GM06990 (cell line): ENCODE measurements at places on chromosomes 5 and 9.
A peak's percentile ranks its signal among the peaks of the same experiment; 100 is the strongest.

GRCh38 chr9:134208310-134208841 is 44.0 kb upstream of the RNU6ATAC start:
- no peak for DNase-seq

DNA sequence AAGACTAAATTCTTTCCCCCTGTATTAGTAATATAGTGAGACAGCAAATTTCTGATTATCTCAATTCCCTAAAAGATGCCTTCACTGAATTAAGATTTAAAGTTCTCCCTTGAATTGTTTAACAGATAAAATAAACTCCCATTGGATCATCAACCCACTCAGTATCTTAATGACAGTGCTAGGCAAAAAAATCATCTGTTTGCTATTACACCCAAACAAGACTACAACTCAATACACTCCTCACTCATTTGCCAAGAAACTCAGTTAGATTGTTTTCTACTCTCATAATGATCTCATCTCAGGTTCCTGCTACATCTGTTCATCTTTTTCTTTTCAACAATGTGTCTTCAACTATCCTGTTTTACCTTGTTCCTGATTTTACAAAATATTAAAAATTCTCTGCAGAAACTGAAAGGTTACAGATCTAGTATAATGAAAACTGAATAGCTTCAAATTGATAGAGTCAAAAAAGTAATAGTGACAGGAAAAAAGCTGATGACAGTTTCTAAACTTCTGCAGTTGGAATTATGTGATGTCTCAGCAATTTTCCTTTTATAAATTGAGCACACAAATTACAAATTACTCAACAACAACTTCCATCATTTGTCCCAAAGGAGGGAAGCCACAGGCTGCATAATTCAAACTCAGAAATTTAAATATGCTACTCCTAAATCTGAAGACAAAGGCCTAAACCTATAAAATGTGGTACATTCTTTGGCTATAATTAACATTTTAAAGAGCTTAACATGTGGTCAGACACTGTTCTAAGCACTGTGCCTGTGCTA is 39.4 kb downstream of the HOMER1 start:
- DNase-seq = no peak

- DNase-seq = no peak
Measured at GRCh38 chr5:86546582-86546981, 71.2 kb upstream of the COX7C start.

DNA sequence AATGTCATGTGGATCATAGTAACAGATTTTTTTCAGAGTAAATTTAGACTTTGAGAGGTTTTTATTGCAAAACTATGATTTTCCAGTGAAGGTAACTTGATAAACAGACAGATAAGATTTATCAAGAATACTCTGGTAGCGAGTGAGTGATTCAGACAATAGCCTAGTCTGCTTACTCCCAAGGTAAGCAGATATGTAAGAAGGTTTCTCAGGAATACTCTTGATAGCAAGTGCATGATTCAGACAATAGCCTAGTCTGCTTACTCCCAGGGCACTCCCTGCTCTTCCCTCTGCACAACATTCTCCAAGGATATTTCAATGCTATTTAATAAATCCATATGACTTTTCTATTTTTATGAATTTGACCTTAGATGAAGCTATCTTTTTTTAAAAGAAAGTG is 1881.5 kb downstream of the EFNA5 start:
- no peak for DNase-seq

DNA sequence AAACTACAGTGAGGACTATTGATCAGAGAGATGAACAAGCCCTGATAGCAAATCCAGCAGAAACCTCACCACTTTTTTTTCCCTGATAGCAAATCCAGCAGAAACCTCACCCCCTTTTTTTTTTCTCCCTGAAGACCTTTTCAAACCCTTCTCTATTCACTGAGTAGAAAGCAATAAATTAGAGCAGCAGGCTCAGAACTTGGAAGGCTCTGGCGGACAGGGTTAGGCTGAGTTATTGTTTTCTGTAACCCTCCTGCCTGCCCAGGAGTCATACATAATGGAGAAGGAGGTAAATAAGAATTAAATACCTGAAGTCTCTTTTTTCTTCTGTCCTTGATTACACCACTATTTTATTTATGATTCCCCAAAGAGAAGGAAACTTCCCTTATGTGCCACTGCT is 136.3 kb upstream of the SNX2 start:
- no peak for DNase-seq

DNA sequence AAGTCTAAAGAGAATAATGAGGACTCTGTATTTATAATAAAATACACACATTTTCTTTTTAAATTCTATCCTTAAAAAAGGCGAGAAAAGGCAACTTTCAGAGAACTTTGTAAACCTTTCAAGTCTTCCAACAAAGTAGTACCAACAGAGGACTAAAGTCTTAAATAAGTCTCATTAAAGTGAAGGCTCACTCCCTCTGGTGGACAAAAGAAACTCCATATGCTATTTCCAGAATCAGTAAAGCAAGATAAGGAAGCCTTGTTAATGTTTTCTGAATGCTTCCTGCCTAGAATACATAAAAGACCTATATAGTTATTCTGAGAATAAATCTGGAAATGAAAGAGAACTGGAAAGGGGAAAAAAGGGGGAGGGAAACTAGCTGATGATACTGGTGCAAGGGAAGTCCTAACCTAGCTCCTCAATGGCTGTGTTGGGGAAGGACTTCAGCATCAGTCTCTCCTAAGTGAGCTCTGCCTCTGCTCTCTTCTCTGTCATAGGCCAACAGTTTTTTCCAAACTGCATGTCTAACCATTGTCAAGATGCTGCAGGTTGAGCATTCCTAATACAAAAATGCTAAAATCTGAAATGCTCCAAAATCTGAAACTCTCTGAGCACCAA is 7.2 kb downstream of the HMGCS1 start:
- peak; percentile 20 for DNase-seq

DNA sequence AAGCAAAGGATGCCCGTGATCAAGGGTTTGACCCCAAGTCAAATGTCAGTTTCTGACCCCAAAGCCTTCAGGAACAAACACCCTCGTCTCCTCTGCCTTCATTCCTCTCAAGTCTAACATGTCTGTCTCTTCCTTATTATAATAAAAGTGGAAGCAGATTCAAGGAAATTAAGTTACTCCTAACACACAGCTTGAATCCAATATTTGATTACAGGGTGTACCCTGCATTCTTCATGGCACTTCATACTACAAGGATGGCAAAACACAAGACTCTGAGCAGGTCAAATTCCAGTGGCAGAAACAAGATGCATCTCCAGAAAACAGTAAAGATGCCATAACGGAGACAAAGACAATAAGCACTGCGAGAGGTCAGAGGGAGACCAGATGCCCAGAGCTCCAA is 119.2 kb upstream of the FAM120A start:
- no peak for DNase-seq
